ENCODE measurements at places on chromosomes 3 and 15. TPM values are rescaled to one million over a fixed set of nuclear protein-coding genes. Genes with fewer than 3 reads are reported as not detected.

DNA sequence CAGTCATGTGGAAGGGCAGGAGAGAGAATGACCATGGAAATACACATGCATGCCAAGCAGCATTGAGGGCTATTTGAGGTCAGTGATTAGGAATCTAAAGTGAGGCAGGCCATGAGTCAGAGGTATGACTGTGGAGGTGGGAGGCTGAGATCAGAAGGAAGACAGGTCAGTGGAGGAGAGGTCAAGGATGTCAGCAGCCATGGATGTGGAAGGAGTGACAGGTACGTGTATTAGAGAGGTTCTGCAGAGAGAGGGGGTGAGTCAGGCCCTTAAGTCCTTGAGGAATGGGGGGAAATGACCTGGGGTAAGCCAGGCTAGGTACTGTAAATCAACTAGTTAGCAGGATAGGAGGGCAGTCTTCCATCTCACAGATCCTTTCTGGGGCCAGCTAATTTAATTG, 166.6 kb downstream of the ANO10 start:
- H3K4me1 ChIP-seq, result no peaks in the 10 kb centered on the region
- no peaks in the 10 kb centered on the region for H3K36me3 ChIP-seq
- no peak for DNase-seq
- no peak overlapping the region for H3K27ac ChIP-seq
- H3K27me3 ChIP-seq, result no peaks in the 10 kb centered on the region

GRCh38 chr3:107813026-107813425, 277.8 kb downstream of the CD47 start:
- no peaks in the 10 kb centered on the region for H3K4me1 ChIP-seq
- no peaks in the 10 kb centered on the region for H3K36me3 ChIP-seq
- H3K27ac ChIP-seq, result no peak overlapping the region
- no peak overlapping the region for H3K4me3 ChIP-seq

DNA sequence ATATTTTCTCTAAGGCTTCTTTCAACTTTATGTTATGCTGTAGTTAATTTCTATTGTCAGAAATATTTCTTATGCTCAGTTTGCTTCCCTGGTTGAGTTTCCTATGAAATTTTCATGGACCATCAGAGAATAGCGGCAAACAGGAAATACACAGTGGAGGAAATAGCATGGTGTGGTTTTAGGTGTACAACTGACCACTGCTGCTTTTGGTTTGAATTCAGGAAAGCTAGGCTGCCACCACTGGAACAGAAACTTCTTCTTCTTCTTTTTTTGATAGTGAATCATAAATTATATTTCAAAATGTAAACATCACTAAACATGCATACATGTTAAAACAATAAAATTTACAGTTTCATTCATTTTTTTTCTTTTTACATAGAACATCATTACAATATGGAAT, 316.6 kb upstream of the TGFBR2 start:
- H3K36me3 ChIP-seq, result no peaks in the 10 kb centered on the region
- H3K4me1 ChIP-seq, result peaks cover 9% of the 10 kb centered on the region
- H3K27me3 ChIP-seq, result no peaks in the 10 kb centered on the region
- no peak overlapping the region for H3K27ac ChIP-seq

GRCh38 chr3:60055765-60056164, 1005.9 kb upstream of the CFAP20DC start:
- DNase-seq, result no peak
- no peaks in the 10 kb centered on the region for H3K4me1 ChIP-seq
- H3K36me3 ChIP-seq, result no peaks in the 10 kb centered on the region
- H3K4me3 ChIP-seq, result no peak overlapping the region

- H3K4me3 ChIP-seq, result no peak overlapping the region
- DNase-seq, result no peak
- no peak overlapping the region for H3K27ac ChIP-seq
Observed at GRCh38 chr3:177751770-177752169, 554.5 kb upstream of the TBL1XR1 start.

DNA sequence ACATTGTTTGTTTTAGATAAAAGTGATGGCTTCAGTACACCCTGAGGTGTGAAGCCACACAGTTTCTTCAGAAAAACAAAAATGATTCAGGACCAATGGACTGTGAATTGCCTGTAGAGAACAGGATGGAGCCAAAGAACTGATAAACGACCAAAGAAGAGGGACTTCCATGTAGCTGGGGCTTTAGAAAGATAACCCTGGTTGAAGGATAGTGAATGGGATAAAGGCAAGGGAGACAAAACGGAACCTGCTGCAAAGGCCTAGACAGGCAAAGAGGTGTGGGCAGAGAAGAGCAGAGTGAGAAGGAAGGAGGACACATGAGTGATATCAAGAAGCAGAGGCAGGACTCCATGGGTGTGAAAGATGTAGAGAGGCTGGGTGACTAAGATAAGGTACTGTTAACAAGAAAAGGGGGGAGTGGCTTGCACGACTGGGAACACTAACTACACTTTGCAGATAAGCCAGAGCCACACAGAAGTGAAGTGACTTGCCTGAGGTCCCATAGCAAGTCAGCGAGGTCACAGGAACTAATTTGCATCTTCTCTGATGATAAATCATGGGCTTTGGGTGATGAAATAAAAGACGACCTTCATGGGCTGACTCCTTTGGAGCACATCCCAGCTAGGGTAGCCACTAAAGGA, 44.3 kb downstream of the RAB6B start:
- no peaks in the 10 kb centered on the region for H3K4me1 ChIP-seq
- DNase-seq, result no peak
- H3K27me3 ChIP-seq, result no peaks in the 10 kb centered on the region
- no peaks in the 10 kb centered on the region for H3K36me3 ChIP-seq
- H3K4me3 ChIP-seq, result no peak overlapping the region

DNA sequence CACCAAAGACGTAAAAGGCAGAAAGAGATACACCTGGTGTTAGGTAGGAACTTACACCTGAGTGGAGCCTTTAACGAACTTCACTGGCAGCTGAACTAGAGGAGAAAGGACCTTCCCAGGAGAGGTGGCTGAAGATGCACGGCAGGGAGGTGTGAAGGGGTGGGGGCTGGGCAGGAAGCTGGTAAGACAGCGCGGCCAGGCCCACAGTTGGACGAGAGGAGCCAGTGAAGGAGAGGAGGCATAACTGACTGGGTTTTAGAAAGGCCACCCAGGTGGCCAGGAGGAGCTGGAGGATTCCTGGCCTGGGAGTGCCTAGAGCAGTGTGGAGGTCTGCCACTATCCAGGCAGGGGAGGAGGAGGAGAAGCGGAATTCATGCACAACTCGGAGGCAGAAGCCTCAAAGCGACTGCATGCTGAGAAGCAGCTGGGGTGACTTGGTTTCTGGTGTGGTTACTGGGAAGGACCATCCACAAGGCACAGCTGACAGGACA, 51.9 kb downstream of the SLC41A3 start:
- H3K36me3 ChIP-seq, result no peaks in the 10 kb centered on the region
- no peak for DNase-seq

GRCh38 chr15:100628746-100629145, 26.4 kb downstream of the ASB7 start:
- H3K4me1 ChIP-seq, result no peaks in the 10 kb centered on the region
- DNase-seq, result no peak
- peaks cover 10% of the 10 kb centered on the region for H3K36me3 ChIP-seq
- H3K27ac ChIP-seq, result no peak overlapping the region

- no peak overlapping the region for H3K4me3 ChIP-seq
- H3K4me1 ChIP-seq, result no peaks in the 10 kb centered on the region
- no peak for DNase-seq
- no peaks in the 10 kb centered on the region for H3K27me3 ChIP-seq
- no peak overlapping the region for H3K27ac ChIP-seq
Observed at GRCh38 chr3:12532182-12532581, 13.1 kb downstream of the MKRN2OS start.

DNA sequence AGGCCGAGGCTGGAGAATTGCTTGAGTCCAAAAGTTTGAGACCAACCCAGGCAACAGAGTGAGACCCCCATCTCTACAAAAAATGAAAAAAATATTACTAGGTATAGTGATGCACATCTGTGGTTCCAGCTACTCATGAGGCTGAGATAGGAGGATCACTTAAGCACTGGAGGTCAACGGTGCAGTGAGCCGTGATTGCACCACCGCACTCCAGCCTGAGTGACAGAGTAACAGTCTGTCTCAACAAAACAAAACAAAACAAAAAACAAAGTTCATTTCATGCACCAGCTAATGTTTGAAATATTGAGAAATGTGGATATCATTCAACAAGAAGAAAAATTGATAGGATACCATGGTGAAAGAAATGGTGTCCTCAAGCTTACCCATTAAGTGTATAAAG, 450.5 kb upstream of the TPRG1 start:
- no peak overlapping the region for H3K27ac ChIP-seq
- H3K4me3 ChIP-seq, result no peak overlapping the region
- H3K27me3 ChIP-seq, result no peaks in the 10 kb centered on the region
- no peaks in the 10 kb centered on the region for H3K4me1 ChIP-seq

GRCh38 chr3:104933972-104934371, 432.7 kb upstream of the ALCAM start:
- DNase-seq, result no peak
- H3K36me3 ChIP-seq, result no peaks in the 10 kb centered on the region
- no peaks in the 10 kb centered on the region for H3K4me1 ChIP-seq
- no peaks in the 10 kb centered on the region for H3K27me3 ChIP-seq
- no peak overlapping the region for H3K4me3 ChIP-seq
- no peak overlapping the region for H3K27ac ChIP-seq

GRCh38 chr3:116877968-116878367, 168.4 kb downstream of the TUSC7 start:
- H3K36me3 ChIP-seq, result no peaks in the 10 kb centered on the region
- no peaks in the 10 kb centered on the region for H3K4me1 ChIP-seq
- no peak overlapping the region for H3K27ac ChIP-seq

GRCh38 chr3:184359610-184360009, 1.8 kb downstream of the CLCN2 start:
- peaks cover 10% of the 10 kb centered on the region for H3K4me1 ChIP-seq
- no peak overlapping the region for H3K27ac ChIP-seq
- no peak for DNase-seq
- H3K27me3 ChIP-seq, result no peaks in the 10 kb centered on the region

GRCh38 chr3:88235102-88235501, 85.3 kb downstream of the C3orf38 start:
- H3K4me1 ChIP-seq, result no peaks in the 10 kb centered on the region
- H3K36me3 ChIP-seq, result no peaks in the 10 kb centered on the region
- no peak overlapping the region for H3K4me3 ChIP-seq
- no peaks in the 10 kb centered on the region for H3K27me3 ChIP-seq

DNA sequence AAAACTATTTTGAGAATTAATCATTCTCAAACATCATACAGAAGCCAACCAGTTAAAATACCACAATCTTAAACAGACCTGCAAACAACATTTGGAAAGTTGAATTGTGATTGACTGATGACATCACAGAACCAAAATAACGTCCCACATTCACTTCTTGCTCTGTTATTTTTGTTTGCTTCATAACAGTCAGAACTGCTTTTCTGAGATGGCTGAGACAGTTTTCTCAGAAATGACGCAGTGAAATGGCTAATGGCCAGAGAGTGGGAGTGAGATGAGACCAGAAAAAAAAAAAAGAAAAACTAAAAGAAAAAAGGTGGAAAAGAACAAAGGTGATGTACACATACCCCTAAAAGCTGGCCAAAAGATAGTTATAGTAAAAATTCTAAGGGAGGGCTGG, 1061.2 kb downstream of the FHIT start:
- H3K4me3 ChIP-seq, result no peak overlapping the region
- H3K36me3 ChIP-seq, result no peaks in the 10 kb centered on the region

ZNF774 gene
- 0.22 TPM for total RNA-seq

IL17RE gene
- total RNA-seq, result 0.19 TPM

SPINK8 gene
- total RNA-seq, result not detected

SPRED1 gene
- total RNA-seq, result 0.95 TPM

All from naive thymus-derived CD4-positive, alpha-beta T cell (primary cell).